ENCODE measurements at places on chromosomes 6 and 20. TPM values are rescaled to one million over a fixed set of nuclear protein-coding genes. Genes with fewer than 3 reads are reported as not detected.

The CAPN11 gene
- total RNA-seq: 3.3 TPM

- peaks cover 13% of the 10 kb centered on the region for H3K27me3 ChIP-seq
- H3K4me3 ChIP-seq: no peak overlapping the region
- peaks cover 18% of the 10 kb centered on the region for H3K4me1 ChIP-seq
- no peak overlapping the region for H3K27ac ChIP-seq
- DNase-seq: no peak
These were observed 3.5 kb downstream of the SOBP start for GRCh38 chr6:107493158-107494057.

DNA sequence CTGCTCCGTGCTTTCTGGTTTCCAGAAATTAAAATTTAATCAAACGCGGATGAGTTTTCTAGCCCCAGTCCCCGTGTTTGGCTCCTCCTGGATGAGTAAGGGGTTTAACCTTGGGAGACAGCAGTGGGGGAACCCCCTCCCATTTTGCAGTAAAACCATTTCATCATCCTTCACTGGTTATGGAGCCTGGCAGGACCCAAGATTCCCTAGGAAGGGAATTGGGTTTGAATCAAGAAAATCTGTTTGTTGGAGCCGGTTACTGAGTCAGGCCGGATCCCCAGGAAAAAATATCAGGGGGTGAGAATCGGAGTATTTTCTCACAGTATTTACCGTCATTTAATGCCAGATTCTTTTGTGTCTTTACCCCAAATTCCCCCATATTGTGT, 754 bp downstream of the YWHAB start:
- no peak for DNase-seq
- H3K4me3 ChIP-seq: peak overlapping the region; percentile 97
- peaks cover 3% of the 10 kb centered on the region for H3K27me3 ChIP-seq
- H3K36me3 ChIP-seq: no peaks in the 10 kb centered on the region
- peak overlapping the region; percentile 88 for H3K27ac ChIP-seq

The FAM83B gene
- 3.9 TPM for total RNA-seq

The OPRM1 gene
- total RNA-seq: not detected

- H3K27ac ChIP-seq: peak overlapping the region; percentile 96
- peaks cover 86% of the 10 kb centered on the region for H3K4me1 ChIP-seq
- H3K36me3 ChIP-seq: peaks cover 35% of the 10 kb centered on the region
These were observed 45.5 kb upstream of the UNC93A start for GRCh38 chr6:167245591-167245990.

DNA sequence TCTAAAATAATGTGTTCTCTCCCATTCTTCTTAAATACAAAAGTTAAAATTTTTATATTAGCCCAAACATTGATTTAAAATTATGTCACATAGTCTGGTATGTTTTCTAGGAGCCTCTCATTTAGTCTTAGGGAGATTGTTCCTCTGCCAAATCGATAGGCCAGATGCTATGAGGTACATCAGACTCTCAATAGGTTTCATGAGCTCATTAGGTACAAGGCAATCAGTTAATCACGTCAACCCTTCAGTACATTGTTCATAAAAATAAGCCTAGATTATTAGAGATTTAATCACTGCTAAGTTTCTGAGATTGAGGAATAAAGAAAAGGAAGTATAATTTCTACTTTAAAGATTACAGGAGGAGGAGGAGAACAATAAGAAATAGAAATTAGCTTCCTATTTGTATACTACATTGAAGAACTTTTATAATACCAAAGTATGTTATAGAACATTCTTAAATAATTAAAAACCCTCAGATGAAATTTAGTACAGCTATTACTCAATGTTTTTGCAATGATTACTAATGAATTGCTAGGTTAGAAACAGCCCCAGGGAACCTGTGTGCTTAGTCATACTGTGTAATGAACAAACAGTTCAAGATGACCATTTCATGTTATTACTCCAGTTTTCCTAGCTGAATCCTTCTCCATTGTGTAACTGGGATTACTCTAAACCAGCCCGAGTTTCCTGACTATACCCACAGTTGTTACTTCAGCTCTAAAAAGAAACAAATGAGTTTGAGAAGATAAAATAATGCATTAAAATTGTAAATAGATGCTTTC, 117.0 kb downstream of the BMP5 start:
- DNase-seq: no peak
- no peaks in the 10 kb centered on the region for H3K27me3 ChIP-seq
- no peak overlapping the region for H3K27ac ChIP-seq
- H3K36me3 ChIP-seq: no peaks in the 10 kb centered on the region
- no peak overlapping the region for H3K4me3 ChIP-seq
